ENCODE measurements at places on chromosomes 4 and X. TPM values are rescaled to one million over a fixed set of nuclear protein-coding genes. Genes with fewer than 3 reads are reported as not detected.

GRCh38 chr4:53011259-53011905 is 149.3 kb downstream of the RASL11B start:
- no peak for DNase-seq
- H3K27ac ChIP-seq = no peak overlapping the region
- no peaks in the 10 kb centered on the region for H3K4me1 ChIP-seq
- H3K4me3 ChIP-seq = no peak overlapping the region
- no peaks in the 10 kb centered on the region for H3K27me3 ChIP-seq
- H3K36me3 ChIP-seq = no peaks in the 10 kb centered on the region

DNA sequence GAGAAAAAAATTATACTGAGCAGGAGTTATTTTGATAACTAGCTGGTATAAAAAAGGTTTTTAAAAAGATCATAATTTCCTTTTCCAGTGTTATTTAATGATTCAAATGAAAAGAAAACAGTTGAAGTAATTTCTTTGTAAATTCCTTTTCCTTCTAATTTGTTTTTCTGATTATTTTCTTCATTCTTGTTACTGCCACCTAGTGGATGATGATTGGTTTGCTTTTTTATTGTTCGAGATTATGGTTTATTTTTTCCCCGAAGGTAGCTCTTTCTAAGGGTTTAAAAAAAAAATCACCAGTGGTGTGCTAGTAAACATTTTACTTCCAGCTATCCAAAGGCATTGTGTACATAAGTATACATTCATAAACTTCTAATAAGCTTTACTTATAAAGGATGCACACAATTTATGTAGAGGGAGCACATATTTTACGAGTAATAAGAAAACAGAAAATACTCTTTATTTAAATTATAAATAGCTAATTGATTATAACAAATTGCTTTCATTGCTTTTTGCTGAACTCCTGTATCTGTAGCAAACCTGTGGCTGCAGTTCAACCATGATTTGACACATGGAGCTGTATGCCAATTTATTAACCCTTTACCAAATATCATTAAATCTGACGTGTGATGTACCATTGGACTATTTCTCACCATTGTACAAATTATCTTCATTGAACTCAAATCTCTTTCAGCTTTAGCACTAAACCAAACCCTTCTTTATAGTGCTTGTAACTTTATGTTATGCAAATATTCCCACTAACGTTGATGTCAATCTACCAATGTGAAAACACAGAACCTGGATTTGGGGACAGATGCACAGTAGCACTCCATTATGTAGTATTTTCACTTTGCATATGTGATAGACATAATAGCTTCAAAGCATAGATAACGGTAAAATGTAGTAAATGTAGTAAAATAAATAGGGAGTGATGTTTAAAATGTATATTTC is 97.8 kb upstream of the ANK2 start:
- H3K4me1 ChIP-seq = no peaks in the 10 kb centered on the region
- no peaks in the 10 kb centered on the region for H3K36me3 ChIP-seq
- no peak overlapping the region for H3K4me3 ChIP-seq
- 0 out of 2 replicates have a peak, but pooled peaks cover 4% of the 10 kb centered on the region for H3K27me3 ChIP-seq
- H3K27ac ChIP-seq = no peak overlapping the region

HTN3 gene
- not detected for total RNA-seq

OCIAD1 gene
- total RNA-seq = 52.6 TPM

CT83 gene
- not detected for total RNA-seq

GRCh38 chr4:143411527-143412419 is 75.1 kb downstream of the GAB1 start:
- no peak for DNase-seq
- H3K4me3 ChIP-seq = no peak overlapping the region
- H3K27me3 ChIP-seq = no peaks in the 10 kb centered on the region
- H3K27ac ChIP-seq = no peak overlapping the region
- no peaks in the 10 kb centered on the region for H3K36me3 ChIP-seq

DNA sequence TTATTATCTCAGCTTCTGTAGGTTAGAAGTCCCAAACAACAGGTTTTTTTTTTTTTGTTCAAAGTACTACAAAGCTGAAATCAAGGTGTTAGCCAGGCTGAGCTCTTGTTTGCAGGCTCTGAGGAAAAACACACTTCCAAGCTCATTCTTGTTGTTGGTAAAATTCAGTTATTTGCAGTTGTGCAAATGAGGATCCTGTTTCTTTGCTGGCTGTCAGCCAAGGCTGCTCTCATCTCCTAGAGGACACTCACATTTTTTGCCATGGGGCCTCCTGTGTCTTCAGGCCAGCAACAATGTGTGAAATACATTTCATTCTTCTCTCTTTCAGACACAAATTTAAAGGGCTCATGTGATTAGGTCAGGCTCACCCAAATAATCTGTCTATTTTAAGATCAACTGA is 60.3 kb upstream of the HSD17B10 start:
- no peaks in the 10 kb centered on the region for H3K36me3 ChIP-seq
- H3K27me3 ChIP-seq = no peaks in the 10 kb centered on the region
- H3K4me3 ChIP-seq = no peak overlapping the region
- H3K27ac ChIP-seq = no peak overlapping the region

GRCh38 chr4:85724791-85725563 is 250.0 kb downstream of the ARHGAP24 start:
- H3K27ac ChIP-seq = no peak overlapping the region
- DNase-seq = no peak
- H3K4me1 ChIP-seq = no peaks in the 10 kb centered on the region
- H3K27me3 ChIP-seq = no peaks in the 10 kb centered on the region

NWD2 gene
- under 0.01 TPM for total RNA-seq

GRCh38 chr4:55485821-55486220 is 60.9 kb downstream of the CLOCK start:
- H3K27ac ChIP-seq = no peak overlapping the region
- H3K36me3 ChIP-seq = peaks cover 28% of the 10 kb centered on the region
- no peaks in the 10 kb centered on the region for H3K4me1 ChIP-seq
- H3K27me3 ChIP-seq = no peaks in the 10 kb centered on the region

TMSB15C gene
- total RNA-seq = 4.6 TPM

ATP2B3 gene
- not detected for total RNA-seq

DNA sequence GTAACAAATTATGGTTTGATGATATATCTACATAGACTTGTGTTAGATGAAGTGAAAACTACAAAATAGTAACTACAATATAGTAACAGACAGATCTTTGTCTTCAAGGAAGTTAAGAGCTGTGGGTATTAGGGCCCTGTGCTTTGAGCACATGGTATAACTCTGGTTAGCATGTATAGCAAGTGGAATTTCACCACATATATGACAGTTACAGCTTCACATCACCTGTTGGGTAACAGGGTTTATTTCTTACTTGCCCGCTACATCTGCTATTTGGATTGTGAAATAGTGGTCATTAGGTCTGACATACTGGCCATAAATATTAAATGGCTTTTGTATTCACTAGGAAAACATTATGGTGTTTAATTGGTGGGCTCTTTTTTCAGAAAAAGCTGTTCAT is 20.2 kb downstream of the OFD1 start:
- peaks cover 37% of the 10 kb centered on the region for H3K36me3 ChIP-seq
- DNase-seq = no peak
- H3K4me1 ChIP-seq = peaks cover 22% of the 10 kb centered on the region

DNA sequence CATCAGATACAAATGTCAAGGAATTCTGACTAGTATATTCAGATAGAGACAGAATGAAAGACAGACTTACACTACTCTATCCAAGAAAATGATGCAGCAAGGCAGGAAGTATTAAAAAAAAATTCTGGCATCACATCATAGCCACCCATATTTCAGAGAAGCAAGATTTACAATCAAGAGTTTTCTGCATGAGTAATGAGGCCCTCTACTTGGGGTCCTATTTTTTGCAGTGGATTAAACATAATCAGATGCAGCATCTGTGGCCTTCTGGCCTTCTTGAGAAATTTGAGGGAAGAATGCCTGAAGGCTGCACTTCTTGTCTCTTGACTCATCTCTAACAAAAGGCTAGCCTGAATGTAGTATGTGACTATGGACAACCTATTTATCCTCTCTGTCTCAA is 48.2 kb upstream of the SLIT2 start:
- H3K27ac ChIP-seq = peak overlapping the region; percentile 35
- no peaks in the 10 kb centered on the region for H3K27me3 ChIP-seq
- DNase-seq = peak; percentile 75

GRCh38 chr4:8848507-8849265 is 23.0 kb downstream of the HMX1 start:
- no peaks in the 10 kb centered on the region for H3K4me1 ChIP-seq
- H3K27me3 ChIP-seq = peaks cover 43% of the 10 kb centered on the region
- H3K36me3 ChIP-seq = no peaks in the 10 kb centered on the region
- no peak overlapping the region for H3K4me3 ChIP-seq
- H3K27ac ChIP-seq = no peak overlapping the region

NUDT11 gene
- 2.4 TPM for total RNA-seq

FABP2 gene
- total RNA-seq = not detected

CT45A10 gene
- not detected for total RNA-seq

DNA sequence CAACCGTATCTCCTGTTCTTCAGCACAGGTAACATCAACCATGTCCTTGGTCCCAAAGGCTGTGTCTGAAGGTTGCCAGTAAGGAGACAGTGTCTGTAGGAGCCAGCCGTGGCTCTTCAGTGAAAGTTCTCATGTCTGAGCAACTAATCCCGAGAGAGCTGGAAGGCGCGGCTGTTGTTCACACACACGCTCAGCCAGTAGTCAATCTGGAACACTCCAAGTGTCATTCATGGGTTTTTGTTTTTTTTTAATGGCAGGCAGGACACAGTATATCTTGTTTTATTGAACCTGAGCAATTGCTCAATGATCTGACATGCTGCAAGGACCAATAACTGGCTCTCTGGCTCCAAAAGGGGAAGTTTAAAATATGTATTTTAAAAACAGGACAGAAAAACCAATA is 48.4 kb upstream of the MAP3K15 start:
- H3K4me3 ChIP-seq = no peak overlapping the region
- H3K4me1 ChIP-seq = no peaks in the 10 kb centered on the region
- H3K36me3 ChIP-seq = no peaks in the 10 kb centered on the region
- no peaks in the 10 kb centered on the region for H3K27me3 ChIP-seq
- H3K27ac ChIP-seq = no peak overlapping the region

DOK7 gene
- total RNA-seq = 2.5 TPM
